ENCODE measurements at places on chromosomes 4 and X. TPM values are rescaled to one million over a fixed set of nuclear protein-coding genes. Genes with fewer than 3 reads are reported as not detected.

DNA sequence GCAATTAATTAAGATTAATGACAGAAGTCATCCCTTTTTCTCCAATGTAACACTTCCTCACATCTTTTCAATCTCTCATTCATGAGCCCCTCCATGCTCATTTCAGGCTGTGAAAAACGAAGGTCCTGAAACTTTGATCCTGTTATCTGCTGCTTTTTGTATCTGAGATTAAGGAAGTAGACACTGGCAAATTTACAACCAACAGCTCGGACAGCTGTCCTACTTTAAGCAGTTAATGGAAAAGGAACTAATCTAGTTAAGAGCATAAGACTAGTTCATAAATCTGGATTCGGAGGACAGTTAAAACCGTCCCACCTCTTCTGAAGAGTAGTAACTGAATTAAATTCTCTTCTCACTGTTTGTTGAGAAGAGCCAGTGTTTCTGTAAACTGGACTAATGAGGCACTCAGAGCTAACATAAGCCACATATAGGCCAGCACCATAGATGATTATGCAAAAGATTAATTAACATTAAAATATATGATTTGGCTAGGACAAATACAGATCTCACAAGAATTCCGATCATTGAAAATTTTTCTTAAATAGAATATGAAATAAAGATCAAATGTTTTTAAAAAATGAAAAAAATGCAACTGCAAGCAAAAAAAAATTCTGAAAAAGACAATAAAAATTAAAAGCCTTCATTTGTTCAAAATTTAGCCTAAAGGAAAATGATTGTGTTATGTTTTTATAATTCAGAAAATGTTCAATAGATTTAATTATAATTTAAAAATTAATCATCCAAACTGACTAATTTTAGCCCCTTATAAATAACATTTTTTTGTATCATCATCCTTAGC lies 114.4 kb downstream of the ANTXR2 start:
- DNase-seq = no peak

Gene G3BP2
- total RNA-seq = 179 TPM

Gene PDE6B
- total RNA-seq = 9.6 TPM

GRCh38 chr4:77493829-77494551 lies 111.6 kb upstream of the CXCL13 start:
- DNase-seq = no peak

Gene NBDY
- total RNA-seq = 17.3 TPM

GRCh38 chrX:70293621-70294020 lies 3.7 kb downstream of the KIF4A start:
- no peak for DNase-seq

Gene UBE2A
- 42.7 TPM for total RNA-seq

DNA sequence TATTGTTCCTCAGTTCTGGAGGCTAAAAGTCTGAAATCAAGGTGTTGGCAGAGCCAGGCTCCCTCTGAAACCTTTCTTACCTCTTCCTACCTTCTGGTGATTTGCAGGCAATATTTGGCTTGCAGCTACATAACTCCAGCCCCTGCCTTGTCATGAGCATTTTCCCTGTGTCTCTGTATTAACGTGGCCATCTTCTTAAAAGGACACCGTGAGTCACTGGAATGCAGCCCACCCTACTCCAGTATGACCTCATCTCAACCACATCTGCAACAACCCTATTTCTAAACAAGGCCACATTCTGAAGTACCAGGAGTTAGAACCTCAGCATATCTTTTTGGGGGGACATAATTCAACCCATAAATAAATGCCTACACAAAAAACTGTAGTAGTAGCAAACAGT lies 40.7 kb downstream of the FANCB start:
- DNase-seq = no peak

Gene PPM1K
- total RNA-seq = 66.5 TPM

DNA sequence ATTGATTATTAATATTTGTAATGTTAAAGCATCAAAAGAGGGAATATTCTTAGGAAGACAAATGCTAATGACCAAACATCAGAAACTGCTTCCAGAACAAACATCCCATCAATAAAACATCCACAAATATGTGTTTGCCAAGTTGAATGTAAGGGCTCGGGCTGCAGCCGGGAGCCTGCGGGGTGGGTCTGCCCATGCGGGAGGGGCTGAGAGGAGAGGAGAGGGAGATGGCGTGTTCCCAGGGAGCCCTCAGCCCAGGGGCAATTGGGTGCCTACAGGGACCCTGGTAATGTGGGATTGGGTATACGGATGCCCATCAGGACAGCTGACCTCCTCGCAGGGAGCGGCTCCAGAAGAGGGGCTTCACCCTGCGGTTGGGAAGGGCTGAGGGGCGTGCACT lies 38.4 kb upstream of the PSAPL1 start:
- DNase-seq = no peak

DNA sequence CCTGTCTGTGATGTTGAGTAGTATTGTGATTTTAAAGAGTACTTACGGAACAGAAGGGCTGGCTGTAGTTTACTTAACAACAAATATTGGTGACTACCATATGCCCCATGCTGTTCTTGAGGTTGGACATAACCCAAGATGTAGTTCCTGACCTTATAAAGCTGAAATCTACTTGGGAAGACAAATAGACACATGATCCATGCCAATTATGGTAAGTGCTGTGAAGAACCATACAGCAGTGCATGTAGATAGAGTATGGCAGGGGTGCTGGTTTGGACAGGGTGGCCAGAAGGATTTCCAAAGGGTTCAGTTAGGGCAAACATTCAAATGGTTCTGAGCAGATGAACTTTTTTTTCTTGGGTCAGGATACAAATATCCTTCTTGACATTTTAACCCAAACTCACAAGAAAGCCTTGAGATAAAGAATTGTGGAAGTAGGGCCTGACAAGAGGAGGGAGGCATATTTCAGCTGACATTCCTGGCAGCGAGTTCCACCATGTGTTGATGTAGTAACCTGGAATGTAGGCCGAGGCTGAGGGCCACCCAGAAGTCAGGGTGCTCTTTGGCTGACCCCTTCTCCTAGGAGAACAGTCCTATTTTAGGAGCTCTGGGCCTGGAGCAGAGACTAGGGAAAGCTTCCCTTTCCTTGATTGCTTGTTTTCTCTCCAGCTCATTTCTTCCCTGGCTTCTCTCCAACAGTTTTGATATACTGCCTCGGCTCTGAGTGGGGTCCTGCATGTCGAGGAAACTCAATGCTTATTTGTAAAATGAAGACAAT lies 74.2 kb downstream of the FREM3 start:
- DNase-seq = peak; percentile 13

- DNase-seq = no peak
Observed at GRCh38 chr4:119080721-119081541, 54.7 kb upstream of the MYOZ2 start.

Measured in thyroid gland (tissue), 4 donors.